CD4-positive, alpha-beta T cell (primary cell): ENCODE measurements at places on chromosomes 2 and 18.

- DNase-seq, result no peak
Observed at GRCh38 chr2:35963824-35964223, 391.8 kb upstream of the CRIM1 start.

DNA sequence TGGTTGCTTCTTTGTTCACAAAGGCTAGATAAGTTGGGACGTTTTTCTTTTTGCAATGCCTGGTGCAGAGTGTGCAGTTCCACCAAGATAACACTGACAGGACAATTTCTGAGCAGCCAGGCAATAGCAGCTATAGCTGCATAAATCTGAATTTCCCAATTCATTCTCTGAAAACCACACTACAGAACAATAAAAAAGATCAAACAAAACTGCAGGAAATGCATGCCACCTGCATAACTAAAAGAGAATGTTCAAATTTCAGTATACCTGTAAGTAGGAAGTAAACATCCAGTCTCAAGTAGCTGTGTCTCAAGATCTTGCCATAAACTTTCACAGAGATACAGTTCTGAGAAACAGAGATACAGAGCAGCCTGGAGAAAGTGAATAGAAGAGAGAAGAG is 5.3 kb upstream of the KCTD18 start:
- no peak for DNase-seq

- DNase-seq, result no peak
Observed at GRCh38 chr2:217836901-217837491, 165.8 kb downstream of the TNS1 start.

DNA sequence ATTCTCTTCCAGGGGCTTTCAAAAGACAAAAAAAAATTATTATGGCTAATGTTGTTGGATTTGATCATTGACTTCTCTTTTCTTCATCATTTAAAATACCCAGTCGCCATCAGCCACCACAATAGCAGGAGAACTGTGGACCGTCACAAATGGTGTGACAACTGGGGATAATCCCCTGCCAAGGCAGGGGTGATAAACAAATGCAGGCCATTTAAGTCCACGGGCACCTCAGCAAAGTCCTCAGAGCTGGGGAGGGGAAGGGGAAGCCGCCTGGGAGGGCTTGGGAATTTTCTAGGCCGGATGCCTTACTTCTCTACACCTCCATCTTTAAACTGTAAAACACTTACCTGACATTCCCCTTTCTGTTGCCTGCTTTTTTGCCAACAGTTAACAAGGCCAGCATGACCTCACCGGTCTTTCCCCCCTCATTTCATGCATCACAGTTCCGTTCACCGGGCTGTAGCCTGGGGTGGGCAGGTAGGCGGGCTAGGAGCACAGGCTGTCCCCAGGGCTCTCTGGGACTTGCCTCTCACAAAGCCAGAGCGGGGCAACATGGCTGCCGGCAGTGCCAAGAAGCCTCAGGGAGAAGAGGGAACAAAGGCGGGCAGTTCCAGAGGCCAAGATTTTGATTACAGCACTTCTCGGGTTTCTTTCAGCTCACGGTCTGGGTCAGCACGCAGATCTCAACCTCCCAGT is 820.4 kb downstream of the BCL11A start:
- DNase-seq, result no peak

DNA sequence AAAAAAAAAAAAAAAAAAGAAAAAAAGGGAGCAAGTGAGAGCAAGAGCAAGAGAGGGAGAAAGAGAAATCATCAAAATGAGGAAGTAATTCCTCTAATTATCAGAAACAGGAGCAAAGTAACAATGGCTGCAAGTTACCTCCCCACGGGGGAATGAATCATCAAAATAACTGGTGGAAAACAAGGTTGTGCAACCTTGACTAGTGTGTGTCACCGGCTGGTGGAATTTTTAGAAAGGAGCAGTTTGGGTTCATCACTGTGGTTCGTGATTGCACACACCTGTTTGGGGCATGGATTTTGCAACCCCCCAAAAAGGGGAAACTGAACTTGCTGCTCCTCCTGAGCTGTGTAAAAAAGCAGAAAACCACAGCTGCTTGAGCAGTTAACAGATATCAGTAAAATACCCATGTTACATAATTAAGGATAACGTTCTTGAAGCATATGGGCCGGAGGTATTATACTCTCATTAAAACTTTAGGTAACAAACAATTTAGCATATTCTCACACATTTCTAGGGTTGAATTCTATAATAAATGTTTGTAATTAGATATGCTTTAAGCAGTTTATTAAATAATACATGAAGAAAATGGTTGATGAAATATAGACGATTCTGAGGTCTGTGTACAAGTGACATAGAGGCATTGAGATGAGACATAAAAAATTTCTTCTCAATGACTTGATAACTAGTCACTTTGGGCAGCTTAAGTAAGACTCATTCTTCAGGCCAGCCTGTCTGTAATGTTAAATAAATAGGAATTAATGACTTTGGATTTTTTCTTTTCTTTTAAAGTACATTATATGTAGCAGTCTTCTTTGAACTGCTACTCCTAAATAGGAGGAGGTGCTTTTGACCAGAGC is 184.2 kb upstream of the ZEB2 start:
- no peak for DNase-seq

- DNase-seq, result no peak
Observed at GRCh38 chr2:158391876-158392275, 64.7 kb downstream of the CCDC148 start.

- DNase-seq, result no peak
Observed at GRCh38 chr18:38481576-38481975, 916.0 kb upstream of the CELF4 start.

- DNase-seq, result no peak
Observed at GRCh38 chr18:78810706-78811105, 168.9 kb upstream of the SALL3 start.

- no peak for DNase-seq
Observed at GRCh38 chr18:79975043-79975442, 10.6 kb downstream of the HSBP1L1 start.

DNA sequence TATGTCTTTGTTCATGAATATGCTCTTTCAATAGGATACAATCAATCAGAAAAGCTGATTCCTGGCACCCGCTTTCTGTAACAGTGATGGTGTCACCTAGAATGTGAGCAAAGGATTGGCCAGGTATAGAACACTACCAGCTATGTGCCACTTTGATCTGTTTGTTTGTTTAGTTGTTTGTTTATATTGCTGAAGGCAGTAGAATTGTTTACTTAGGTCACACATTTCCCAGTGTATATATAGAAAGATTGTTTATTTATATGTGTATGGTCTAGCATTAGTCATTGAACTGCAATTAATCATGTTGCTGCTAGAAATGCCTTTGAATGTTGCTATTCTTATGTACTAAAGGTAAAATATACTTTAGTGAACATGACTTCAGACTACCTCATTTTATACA is 1678.6 kb upstream of the CELF4 start:
- DNase-seq, result no peak

GRCh38 chr2:82428251-82428650 is 2030.8 kb downstream of the SUCLG1 start:
- DNase-seq, result no peak

DNA sequence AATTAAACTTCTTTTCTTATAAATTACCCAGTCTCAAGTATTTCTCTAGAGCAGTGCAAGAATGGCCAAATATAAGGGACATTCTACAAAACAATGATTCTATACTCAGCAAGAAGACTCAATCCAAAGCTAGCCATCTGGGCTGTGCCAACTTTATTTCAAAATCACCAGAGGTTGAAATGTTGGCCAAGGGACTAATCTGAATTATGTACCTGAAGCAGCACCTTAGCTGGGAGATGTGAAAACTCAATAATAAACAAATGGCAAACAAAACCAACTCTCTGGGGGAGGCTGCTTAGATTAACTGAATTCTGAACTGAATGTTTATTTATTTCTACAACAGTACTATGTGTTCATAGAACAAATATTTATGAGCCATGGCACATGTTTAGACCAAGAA is 251.3 kb downstream of the RDH14 start:
- DNase-seq, result no peak

- DNase-seq, result no peak
Observed at GRCh38 chr2:192377173-192377572, 182.4 kb upstream of the TMEFF2 start.

GRCh38 chr2:29487967-29488555 is 372.8 kb downstream of the CLIP4 start:
- DNase-seq, result no peak

DNA sequence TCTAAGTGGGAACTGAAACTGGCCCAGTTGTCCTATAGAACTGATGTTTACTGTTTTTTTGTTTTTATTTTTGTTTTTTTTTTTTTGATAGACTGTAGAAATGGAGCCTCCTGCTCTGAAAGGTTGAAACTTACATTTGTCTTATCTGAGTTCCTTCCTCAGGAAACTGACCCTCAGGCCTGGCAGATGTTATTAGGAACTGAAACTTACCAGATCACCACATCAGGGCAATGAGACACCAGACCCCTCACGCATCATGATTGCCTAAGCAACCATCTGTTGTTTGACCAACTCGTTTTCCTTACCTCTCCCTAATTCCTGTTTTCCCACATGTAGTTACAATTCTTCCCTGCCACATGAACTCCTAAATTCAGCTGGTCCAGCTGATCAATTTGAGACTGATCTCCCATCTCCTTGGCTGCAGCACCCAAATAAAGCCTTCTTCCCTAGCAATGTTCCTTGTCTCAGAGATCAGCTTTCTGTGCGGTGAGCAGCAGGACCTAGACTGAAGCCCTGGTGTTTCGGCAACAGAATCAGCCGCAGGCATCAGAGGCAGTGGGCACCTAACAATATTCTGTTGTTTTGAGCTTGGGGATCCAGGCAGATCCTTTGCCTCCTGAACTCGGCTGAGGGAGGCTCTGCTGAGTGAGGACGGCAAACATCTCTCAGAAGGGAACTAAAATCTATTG is 96.8 kb downstream of the MSH2 start:
- no peak for DNase-seq

- no peak for DNase-seq
Observed at GRCh38 chr2:176508374-176508773, 239.1 kb downstream of the MTX2 start.

- no peak for DNase-seq
Observed at GRCh38 chr18:49016648-49017539, 66.1 kb upstream of the SMAD7 start.

GRCh38 chr2:47569658-47570475 is 166.9 kb downstream of the MSH2 start:
- no peak for DNase-seq

DNA sequence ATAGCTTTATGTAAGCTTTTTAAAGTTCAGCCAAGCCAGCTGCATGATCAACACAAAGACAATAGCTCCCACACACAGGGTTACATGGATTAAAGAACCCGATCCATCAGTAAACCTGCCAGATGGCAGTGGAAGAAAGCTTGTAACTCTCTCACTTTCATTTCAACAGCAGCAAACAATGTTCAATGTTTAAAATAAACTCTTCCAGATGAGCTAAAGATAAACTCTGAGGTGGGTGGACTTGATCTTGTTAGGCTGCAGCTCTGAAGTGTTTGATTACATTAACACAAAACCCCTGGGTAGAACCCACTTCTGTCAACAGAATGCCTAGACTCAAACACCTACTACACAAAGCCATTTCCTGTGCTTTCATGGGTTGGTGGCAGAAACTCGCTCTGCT is 13.9 kb downstream of the RDH14 start:
- peak; percentile 5 for DNase-seq

DNA sequence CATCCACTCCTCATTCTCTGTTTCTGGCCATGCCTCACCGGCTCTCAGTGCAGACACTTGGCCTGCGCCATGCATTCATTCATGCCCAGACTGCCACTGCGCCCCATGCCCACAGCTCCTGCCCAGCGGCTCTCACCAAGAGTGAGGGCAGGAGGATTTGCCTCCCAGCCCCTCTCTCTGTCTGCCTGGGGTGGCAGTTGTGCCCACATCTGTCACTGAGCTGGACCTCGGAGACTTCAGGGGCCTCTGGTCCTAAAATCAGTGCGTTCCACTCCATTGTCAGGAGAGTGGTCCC is 75.1 kb downstream of the CIB4 start:
- no peak for DNase-seq

DNA sequence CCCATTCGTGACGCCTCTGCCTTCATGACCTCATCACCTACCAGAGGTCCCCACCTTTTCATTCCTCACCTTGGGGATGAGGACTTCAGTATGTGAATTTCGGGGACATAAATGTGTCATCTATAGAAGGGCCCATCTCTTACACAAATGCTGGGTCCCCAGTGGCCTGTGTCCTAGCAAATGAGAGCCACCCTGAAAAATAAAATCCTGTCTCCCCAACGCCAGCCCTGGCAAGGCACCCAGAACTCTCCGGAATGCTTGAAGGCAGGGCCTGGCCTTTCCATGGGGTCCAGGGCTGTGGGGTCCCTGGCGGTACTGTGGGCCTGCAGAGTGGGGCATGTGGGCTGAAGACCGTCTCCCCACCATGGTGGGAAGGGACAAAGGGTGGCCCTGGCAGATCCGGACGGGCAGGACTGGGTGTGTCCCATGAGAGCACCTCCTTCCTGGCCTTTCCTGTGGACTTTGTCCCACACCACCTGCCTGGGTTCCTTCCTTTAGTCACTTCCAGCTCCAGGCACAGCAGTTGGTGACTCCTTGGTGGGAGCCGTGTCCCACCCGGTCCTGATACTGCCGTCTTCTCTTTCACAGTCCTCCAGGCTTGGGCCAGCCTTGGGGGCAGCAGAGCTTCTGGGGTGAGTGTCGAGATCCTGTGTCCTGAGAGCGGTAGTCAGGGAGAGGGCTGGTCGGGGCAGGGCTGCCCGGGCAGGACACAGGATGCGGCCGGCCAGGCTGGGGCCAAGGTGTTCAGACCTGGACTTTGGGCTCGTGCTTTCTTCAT is 18.6 kb downstream of the CAPN10 start:
- no peak for DNase-seq

GRCh38 chr2:222794585-222795449 is 66.0 kb upstream of the ACSL3 start:
- no peak for DNase-seq
